Neural crest cell (in vitro differentiated cells): ENCODE measurements at places on chromosomes 1 and 21.
A peak's percentile ranks its signal among the peaks of the same experiment; 100 is the strongest.

GRCh38 chr1:33292726-33293340 is 28.1 kb downstream of the A3GALT2 start:
- no peak for DNase-seq

DNA sequence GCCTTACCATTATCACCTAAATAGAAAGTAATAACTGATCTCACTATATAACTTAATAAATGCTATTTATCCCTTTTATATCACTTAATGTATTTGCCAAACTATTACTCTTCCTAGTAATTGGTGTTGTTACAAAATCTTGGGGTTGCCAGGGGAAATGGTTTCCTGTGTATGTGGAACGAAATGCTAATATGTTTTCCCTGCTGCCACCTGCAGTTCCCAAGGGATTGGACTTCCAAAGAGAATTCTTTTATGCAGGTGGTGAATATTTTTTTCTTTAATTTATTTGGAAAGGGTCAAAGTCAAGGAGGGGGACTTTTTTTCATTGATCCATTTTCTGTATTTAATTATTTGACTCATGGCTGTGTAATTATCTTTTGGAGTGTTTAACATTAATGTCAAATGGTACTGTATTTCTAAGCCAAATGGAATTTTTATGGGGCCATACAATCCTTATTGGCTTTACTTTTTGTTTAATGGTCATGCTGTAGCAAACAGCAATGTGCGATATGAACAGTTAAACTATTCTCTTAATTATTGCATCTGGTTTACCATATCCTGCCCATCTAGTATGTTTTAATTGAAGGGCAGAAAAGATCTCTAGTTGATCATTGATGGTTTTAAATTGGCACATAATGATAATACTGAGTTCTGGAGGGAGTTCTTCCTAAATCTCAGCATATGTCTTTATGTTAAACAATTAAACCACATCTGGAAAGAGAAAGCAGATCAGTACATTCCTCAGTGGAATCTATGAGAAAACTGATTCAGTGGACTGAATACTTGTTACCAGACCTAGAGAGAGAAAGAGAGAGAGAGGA is 486.3 kb downstream of the TTLL7 start:
- no peak for DNase-seq

- no peak for DNase-seq
Measured at GRCh38 chr1:107175102-107175909, 34.5 kb downstream of the NTNG1 start.

DNA sequence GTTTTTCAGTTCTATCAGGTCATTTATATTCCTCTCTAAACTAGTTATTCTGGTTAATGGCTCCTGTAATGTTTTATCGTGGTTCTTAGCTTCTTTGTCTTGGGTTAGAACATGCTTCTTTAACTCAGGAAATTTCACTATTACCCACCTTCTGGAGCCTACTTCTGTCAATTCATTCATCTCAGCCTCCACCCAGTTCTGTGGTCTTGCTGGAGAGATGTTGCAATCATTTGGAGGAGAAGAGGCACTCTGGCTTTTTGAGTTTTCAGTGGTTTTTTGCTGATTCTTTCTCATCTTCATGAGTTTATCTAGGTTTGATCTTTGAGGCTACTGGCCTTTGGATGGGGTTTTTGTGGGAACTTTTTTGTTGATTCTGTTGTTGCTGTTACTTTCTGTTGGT is 213.0 kb downstream of the BRINP2 start:
- no peak for DNase-seq

DNA sequence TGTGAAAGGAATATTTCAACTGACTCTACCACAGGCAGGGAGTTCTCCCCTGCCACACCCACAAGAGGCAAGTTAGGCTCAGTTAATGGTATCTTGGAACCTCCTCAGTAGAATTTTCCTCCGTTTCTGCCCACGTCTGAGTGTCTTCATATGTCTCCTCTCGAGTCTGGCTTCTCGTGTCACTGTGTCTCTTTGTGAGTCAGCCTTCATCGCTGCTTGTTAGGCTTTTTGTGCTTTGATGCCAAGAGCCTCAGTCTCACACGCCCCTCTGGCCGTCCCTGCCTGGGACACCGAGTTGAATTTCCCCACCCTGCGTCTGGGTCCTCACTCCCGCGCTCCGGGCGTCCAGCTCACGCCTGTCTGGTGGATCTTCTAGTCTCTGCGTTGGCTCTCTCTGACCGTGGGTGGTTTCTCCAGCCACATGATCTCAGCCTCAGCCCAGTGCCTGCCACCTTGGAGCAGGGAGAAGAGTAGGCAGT is 125.7 kb upstream of the GADD45A start:
- DNase-seq: no peak

GRCh38 chr1:63907051-63907450 is 133.2 kb downstream of the ROR1 start:
- no peak for DNase-seq

DNA sequence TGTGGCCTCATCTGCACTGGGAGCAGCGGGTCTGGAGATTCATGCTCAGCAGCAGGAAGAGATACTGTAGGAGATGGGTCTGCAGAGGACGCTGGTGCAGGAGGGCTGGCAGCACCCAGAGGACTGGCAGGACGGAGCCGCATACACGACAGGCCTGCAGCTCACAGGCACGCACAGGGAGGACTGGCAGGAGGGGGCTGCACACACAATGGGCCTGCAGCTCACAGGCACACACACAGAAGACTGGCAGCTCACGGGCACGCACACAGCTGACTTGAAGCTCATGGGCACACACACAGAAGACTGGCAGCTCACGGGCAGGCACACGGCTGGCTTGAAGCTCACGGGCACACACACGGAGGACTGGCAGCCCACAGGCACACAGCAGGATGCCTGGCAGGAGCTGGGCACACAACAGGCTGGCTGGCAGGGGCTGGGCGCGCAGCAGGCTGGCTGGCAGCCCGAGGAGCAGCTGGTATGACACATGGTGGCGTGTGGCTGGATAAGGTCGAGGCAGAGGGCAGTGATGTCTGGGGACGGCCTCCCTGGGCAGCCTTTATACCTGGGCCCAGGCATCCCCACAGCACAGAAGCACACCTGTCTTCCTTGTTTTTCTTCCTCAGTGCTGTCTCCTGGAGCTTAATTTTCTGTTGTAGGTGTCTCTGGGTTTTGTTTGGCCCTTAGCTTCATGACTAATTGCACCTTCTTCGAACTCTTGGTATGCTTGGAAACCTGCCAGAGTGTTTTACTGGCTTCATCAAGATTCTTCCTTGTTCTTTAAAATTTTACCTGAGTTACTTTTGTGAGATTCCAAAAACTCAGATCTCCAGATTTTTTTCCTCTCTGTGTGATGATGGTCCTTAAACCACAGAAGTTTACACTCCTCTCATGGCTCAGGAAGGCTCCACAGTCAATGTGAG is at the start of gene KRTAP12-2:
TSS of gene KRTAP12-2 (minus strand) at position 527 of the 920 bp plus-strand sequence. CDS start at position 486, 41 bp downstream.
- DNase-seq: no peak

DNA sequence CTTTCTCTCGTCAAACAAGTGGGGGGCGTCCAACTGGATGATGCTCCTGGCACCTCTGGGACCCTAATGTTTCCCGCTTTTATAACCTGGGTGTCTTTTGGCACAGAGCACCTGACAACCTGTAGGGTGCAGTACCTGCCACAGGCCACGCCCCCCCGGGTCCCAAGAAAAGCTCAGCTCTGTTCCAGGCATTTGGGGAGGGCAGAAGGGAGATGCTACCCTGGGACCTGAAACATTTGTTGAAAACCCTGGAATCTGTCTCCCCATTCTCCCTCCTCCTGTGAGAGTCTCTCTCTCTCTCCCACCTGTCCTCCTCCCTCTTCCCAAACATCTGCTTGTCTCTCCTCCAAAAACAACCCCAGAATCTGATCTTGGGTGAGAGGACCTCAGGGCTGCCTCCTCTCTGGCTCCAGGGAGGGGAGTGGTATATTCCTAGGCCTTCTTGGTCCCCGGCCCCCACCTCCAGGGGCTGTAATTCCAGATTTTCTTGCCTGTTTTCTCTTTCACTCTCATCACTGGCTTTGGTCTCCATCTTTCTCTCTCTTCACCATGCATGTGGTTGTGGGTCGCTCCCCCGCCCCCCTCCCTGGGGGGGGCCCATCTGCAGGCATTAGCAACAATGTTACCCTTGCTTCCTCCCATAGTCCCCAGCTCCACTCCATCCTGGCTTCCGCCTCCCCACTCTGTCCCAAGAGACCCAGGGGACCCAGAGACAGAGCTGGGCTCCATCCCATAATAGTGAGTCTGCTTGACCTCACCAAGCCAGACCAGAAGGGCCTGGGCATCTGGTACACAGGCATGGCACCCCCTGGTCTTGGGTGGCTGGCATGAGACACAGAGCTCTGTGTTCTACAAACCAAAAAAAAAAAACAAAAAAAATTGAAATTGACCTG is 4.1 kb downstream of the AHDC1 start:
- no peak for DNase-seq

DNA sequence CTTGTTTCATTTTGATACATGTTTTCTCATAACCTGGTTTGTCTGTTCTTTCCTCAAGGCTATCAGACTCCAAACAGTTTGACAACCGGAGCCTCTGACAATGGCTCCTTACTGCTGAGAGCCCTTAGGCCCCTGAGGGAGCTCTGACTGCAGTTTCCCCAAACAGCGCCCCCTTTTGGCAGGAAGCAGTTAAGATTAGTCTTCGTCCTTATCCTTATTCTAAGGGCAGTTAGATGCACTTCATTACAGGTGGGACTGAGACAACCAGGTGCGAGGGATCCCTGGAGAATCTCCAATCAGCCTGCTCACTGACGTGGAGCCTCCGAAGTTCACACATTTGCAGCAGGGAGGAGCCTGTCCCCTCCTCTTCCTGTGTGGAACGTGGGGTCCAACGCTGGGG is 393.1 kb downstream of the BRINP3 start:
- DNase-seq: peak; percentile 7

DNA sequence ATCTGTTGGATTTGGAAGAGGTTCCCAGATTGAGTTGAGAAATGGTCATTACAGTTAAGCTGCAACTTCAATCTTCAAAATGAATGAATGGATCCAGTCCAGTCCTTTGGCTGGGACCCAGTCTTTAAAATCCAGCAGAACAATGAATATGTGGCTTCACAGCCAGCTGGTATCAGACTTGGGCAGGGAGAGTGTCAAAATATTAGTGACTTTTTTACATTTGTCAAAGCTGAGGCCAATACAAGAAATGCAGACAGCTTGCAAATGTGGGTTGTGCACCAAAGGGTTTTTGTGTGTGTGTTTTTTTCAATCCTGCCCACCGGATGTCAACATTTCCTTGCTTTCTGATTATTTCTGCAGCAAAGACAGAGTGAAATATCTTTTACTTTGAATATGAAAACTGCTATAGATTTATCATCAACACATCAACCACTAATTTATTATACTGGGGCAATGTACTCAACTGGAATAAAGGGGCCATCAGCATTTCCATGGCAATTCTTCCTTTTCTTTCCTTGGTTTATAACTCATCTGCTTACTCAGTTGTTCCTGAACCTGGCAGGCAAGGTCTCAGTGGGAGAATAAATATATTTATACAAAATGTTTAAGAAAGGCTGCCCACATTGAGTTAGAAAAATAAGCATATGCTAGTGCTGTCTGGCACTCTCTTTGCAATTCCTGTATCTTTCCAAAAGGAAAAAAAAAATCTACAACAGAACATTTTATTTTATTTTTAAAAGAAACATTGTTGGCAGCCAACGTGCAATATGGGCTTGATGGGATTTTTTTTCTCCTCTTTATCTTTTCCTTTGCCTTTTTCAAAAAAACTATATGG is 491.6 kb upstream of the C1orf87 start:
- no peak for DNase-seq

DNA sequence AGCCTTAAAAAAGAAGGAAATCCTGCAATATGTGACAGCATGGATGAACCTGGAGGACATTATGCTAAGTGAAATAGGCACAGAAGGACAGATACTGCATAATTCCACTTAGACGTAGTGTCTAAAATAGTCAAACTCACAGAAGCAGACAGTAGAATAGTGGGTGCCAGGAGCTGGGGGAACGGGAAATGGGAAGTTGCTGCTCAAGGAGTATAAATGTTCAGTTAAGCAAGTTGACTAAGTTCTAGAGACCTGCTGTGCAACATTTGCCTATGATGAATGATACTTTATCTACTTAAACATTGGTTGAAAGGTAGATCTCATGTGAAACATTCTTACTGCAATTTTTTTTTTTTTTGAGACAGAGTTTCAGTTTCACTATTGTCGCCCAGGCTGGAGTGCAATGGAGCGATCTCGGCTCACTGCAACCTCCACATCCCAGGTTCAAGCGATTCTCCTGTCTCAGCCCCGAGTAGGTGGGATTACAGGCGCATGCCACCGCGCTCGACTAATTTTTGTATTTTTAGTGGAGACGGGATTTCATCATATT is 197.8 kb downstream of the HIVEP3 start:
- no peak for DNase-seq

DNA sequence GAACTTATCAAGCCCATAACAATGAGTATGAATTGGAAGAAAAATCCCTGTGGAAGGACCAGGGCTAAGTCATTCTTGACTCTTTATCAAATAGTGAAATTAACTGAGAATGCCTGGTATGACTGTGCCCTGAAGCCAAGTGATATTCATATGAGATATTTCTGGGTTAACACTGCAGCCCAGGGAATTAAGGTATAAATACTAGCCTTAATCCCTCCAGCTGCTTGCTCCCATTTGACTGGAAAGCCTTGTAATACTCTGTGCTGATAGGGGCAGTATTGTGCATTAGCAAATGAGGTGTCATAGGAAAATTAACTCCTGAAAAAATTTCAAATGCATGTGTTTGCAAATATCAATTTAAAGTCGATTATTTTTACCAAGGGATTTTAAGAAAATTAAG is 568.8 kb downstream of the LMO4 start:
- DNase-seq: no peak

- no peak for DNase-seq
Measured at GRCh38 chr1:107454791-107455190, 314.0 kb downstream of the NTNG1 start.

DNA sequence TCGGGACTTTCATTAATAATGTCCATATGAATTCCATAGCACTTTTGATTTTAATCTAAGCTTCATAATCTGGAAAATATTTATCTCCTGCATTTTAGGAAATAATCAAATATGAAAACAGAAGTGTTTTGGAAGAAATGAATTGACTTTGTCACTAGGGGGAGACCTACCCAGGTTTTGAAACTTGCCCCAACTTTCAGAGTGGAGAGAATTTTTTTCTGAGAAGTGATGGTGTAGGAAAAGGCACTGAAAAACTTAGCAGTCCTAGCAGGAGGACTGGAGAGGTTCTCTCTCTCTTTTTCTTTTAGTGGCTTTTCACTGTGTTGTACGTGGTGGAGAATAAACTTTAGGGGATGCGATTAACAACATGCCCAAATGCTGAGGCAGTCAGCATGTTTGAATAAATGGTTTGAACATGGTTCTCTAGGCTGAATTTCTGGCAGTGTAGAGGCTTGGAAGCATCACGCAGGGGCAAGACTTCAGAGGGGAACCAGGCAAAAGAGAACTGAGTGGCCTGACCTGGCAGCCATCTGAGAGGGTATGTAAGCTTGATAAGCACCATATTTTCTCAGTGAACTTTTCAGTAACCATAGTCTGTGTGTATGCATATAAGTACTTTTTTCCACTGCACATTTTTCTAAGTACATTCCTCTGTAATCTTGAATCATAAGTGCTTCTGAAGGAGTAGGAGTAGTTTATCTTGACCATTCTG is 68.3 kb upstream of the NEK7 start:
- DNase-seq: no peak
